Smooth muscle cell of bladder (primary cell): ENCODE measurements at places on chromosomes 2 and 18. TPM values are rescaled to one million over a fixed set of nuclear protein-coding genes. Genes with fewer than 3 reads are reported as not detected.

Gene RTP5
- not detected in 2 replicates for total RNA-seq

Gene IL36RN
- total RNA-seq, result 0.09 TPM in 1 of 2 replicates, not detected in the other

Gene ACVR1
- 21.2 and 23.4 TPM in 2 replicates for total RNA-seq

Gene OR6B2
- not detected in 2 replicates for total RNA-seq

Gene NXPH2
- total RNA-seq, result 0.14 TPM in 1 of 2 replicates, not detected in the other

Gene NPAS2
- total RNA-seq, result 4.8 and 5.8 TPM in 2 replicates

Gene FBXO48
- 0.28 TPM in 2 replicates for total RNA-seq

Gene CCDC150
- 1.9 and 3.3 TPM in 2 replicates for total RNA-seq

Gene TSGA10
- total RNA-seq, result 3.4 and 4.3 TPM in 2 replicates
